ENCODE measurements at places on chromosomes 2 and 18. TPM values are rescaled to one million over a fixed set of nuclear protein-coding genes. Genes with fewer than 3 reads are reported as not detected.

RESP18 gene
- not detected for total RNA-seq

LYG1 gene
- not detected for total RNA-seq

AFG3L2 gene
- 51.3 TPM for total RNA-seq

DRC1 gene
- not detected for total RNA-seq

ELOA2 gene
- total RNA-seq, result not detected

SELENOI gene
- total RNA-seq, result 35.5 TPM

VPS54 gene
- total RNA-seq, result 13.0 TPM

ICOS gene
- total RNA-seq, result not detected

REG1B gene
- not detected for total RNA-seq

PMAIP1 gene
- total RNA-seq, result 6.3 TPM

MYO1B gene
- 157 TPM for total RNA-seq

CDC42EP3 gene
- total RNA-seq, result 24.6 TPM

BUB1 gene
- 31.2 TPM for total RNA-seq

TEKT4 gene
- not detected for total RNA-seq

All from airway epithelial cell (primary cell).